NCI-H510A treated with DMSO at 0.1 percent for 48 hours (cell line): ENCODE measurements at places on chromosomes 2 and 18.

DNA sequence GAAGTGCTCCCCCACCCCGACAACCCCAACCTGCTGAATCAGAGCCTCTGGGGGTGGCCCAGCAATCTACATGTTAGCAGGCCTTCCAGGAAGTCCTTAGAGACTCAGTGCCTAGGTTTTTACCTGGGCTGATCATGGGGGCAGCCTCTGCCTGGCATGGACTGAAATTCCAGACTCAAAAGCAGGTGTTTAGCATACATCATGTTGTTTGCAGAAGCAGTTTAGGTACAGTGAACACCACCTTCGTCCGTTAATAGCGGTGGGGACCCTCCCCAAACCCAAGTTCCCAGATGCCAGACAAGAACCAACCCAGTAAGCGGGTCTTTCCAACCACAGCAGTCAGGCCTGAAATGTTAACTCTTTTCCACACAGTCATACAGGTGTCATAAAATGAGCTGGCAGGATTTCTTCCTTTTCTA is 26.4 kb upstream of the GALR1 start:
- DNase-seq: no peak

GRCh38 chr2:180980943-180981911 is 822 bp downstream of the UBE2E3 start:
- peak; percentile 63 for DNase-seq

DNA sequence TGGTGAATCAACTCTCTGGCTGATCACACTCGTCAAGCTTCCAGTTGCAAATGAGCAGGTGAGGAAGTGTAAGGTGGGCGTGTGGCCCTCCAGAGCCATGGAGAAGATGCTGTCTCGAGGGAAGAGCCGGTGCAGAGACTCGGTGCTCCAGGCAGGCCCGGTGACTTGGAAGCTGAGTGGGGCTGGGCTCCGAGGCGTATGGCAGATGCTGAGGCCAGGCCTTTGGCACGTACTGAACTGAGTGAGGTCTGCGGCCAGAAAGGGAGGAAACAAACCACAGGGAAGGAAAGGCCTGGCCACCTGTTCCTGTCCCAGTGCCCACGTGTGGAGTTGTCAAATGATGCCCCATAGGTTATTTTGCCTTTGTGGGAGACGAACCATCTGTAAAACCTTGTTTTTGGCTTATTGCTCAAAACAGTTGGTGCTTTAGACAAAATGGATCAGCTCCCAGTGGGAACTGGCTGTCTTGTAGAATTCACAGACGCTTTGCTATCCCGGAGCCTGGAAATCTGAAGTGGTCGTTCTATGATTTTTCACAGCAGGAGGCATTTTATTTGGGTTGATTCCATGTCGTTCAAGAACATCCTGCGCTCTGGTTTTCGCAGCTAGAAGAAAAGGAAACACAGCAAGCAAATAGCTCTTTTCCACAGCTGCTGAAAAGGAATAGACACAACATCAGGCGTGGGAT is 117.5 kb upstream of the TMEM18 start:
- DNase-seq: no peak

- DNase-seq: no peak
Measured at GRCh38 chr2:53827398-53828175, 32.2 kb downstream of the GPR75 start.

- peak; percentile 29 for DNase-seq
Measured at GRCh38 chr2:126750506-126750905, 94.5 kb downstream of the GYPC start.

- DNase-seq: peak; percentile 8
Measured at GRCh38 chr2:24304631-24305030, 55.7 kb downstream of the ITSN2 start.

DNA sequence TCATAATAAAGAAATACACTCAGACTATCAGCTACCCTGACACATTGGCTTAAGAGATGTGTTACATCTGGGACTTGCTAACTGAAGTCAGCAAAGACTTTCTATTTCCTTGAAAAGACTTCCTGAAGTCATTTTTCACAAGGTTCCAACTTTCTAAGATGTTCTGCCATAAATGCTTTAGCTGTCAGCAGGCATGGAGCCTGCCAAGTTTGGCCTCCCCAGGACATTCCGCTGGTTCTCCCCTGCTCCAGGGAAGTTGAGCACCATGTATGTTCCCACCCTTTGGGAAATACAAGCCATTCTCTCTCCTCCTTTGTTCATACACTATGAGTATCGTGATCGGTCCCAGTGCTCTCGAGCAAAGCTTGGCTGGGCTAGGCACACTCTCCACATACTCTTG is 202.7 kb upstream of the CCDC68 start:
- peak; percentile 67 for DNase-seq

GRCh38 chr18:40555914-40556313 is 1399.1 kb upstream of the PIK3C3 start:
- no peak for DNase-seq

DNA sequence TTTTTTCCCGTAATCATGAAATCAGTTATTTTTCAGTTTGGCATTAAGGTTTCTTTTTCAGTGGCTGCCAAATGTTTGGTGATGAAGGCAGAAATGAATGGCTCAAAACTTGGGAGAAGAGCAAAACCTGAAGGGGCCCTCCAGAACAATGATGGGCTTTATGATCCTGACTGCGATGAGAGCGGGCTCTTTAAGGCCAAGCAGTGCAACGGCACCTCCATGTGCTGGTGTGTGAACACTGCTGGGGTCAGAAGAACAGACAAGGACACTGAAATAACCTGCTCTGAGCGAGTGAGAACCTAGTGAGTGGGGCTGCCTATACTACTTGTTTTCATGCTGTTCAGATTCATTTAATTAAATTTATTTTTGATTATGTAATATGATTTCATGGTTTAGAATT is 29.2 kb upstream of the MSH2 start:
- peak; percentile 9 for DNase-seq

GRCh38 chr2:41626936-41627335 is 420.9 kb upstream of the PKDCC start:
- no peak for DNase-seq

- no peak for DNase-seq
Measured at GRCh38 chr2:181235683-181236459, 221.3 kb upstream of the ITGA4 start.

- no peak for DNase-seq
Measured at GRCh38 chr2:48114256-48114655, 208.0 kb upstream of the FBXO11 start.

GRCh38 chr2:102622646-102623045 is 3.3 kb downstream of the SLC9A2 start:
- no peak for DNase-seq

DNA sequence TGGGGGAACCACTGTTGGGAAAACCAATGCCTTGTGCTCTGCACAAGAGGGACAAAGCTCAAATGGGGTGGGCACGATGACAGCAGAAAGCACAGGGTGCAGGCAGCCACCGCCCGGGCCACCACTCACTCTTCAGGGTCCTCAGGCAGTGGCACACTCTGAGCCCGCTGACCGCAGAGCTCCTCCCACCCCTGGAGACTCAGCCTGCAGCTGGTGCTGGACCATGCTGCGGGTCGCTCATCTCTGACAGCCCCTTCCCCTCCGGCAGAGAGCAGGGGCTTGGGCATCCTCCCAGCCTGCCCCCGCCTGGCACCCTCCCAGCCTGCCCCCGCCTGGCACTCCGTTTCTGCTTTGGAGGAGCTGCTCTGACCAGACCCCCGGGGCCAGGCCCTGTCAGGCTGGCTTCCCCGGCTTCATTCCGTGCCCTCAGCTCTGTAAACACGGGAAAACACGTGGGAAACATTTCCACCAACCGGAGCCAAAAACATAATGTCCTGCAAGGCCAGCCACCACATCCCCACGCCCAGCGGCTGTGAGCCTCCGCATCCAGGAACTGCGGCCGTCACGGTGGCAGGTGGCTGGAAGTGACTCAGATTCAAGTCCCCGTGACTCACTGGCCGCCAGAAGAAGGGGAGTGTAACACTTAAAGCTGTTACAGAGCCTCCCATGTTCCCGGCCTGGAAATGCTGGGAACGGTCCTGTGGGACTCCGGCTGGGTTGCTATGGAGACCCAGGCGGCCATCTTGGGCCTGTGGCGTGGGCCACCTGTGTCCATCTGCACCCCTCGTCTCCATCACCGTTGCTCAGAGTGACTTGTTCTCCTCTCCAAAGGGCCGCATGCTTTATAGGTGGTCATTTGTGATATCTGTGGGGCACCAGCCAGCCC is 6.8 kb upstream of the SNED1 start:
- peak; percentile 44 for DNase-seq

DNA sequence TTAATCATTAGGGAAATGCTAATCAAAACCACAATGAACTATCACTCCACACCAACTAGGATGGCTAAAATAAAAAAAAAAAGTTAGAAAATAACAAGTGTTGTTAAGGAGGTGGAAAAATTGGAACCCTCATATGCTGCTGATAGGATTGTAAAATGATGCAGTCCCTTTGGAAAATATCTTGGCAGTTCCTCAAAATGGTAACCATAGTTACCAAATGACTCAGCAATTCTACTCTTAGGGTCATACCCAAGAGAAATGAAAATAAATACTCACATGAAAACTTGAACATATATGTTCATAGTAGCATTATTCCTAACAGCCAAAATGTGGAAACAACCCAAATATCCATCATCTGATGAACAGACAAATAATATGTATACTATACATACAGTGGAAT is 15.7 kb upstream of the ACVR2A start:
- no peak for DNase-seq

DNA sequence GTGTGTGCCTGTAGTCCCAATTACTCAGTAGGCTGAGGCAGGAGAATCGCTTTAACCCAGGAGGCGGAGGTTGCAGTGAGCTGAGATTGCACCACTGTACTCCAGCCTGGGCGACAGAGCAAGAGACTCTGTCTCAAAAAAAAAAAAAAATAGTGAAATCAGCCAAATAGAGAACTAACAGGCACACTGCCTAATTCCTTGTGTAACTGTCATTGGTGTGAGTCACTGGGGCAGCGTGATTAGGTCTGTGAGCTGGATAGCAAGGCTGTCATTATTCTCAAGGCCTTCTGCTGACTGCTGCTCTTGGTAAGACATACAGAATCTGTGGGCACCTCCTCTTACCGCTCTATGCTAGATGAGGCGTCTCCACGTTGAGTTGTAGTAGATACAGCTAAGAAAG is 270.3 kb downstream of the NEDD4L start:
- no peak for DNase-seq

- DNase-seq: no peak
Measured at GRCh38 chr2:122251158-122251557, 495.7 kb downstream of the TSN start.

DNA sequence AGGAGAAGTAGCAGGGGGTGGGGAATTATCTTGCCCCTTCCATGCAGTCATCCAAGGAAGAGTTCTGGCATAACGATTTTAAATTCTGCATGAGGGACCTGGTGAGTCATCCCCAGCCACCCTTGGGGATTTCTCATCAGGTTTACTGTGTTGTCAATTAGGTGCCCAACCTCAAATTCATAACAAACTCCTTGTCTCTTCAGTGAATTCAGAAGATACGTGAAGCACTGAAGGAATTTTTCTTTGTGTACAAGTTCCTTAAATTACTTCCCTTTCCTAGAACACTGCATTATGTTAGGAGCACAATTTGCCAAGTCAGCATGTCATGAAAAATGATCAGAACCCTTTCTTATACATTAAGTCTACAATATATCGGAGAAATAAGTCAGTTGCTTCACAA is 70.8 kb upstream of the NOSTRIN start:
- no peak for DNase-seq
